ENCODE measurements at places on chromosomes 11 and 22.
A peak's percentile ranks its signal among the peaks of the same experiment; 100 is the strongest.

DNA sequence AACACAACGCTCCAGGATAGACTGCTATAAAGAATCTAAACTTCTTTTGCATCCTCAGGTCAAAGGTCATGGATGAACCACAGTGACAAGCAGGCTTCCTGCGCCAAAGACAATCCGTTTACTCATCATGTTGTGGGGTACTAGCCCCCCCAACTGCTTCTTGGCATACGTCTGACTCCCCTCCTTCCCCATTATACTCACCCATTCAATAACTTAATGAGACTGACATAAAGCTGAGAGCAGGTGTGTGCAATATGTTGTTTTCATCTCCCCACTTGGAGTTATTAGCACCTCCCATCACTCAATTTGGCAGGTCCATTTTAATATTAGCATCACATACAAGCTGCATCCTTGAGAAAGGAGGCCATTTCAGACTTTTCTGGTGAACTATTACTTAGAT is 157.1 kb downstream of the CADM1 start:
- DNase-seq: no peak

GRCh38 chr22:49852898-49853894 is at the start of gene ZBED4:
ZBED4 (plus strand) TSS chr22:49853844; CDS start chr22:49883663, 29,819 bp downstream.
- peak; percentile 89 for DNase-seq

GRCh38 chr11:36453678-36454077 is 56.4 kb downstream of the TRAF6 start:
- DNase-seq: no peak

DNA sequence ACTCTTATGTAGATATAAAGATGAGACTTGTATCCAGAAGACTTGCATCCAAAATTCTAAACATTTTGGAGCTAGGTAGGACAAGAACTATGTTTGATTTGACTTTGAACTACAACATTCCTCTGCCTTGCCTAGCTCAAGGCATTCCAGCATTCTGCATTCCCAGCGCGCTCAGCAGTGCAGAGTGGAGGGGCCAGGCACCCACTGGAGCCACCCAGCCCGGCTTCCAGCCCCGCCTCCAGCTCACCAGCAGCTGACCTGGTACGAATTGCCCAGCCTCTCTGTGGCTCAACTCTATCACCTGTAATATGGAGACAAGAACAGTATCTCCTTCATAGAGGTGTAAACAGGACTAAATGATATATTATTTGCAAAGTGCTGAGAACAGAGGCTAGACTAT is 28.8 kb downstream of the PRDM10 start:
- peak; percentile 30 for DNase-seq

- no peak for DNase-seq
Measured at GRCh38 chr22:29334696-29335344, 19.3 kb upstream of the RASL10A start.

DNA sequence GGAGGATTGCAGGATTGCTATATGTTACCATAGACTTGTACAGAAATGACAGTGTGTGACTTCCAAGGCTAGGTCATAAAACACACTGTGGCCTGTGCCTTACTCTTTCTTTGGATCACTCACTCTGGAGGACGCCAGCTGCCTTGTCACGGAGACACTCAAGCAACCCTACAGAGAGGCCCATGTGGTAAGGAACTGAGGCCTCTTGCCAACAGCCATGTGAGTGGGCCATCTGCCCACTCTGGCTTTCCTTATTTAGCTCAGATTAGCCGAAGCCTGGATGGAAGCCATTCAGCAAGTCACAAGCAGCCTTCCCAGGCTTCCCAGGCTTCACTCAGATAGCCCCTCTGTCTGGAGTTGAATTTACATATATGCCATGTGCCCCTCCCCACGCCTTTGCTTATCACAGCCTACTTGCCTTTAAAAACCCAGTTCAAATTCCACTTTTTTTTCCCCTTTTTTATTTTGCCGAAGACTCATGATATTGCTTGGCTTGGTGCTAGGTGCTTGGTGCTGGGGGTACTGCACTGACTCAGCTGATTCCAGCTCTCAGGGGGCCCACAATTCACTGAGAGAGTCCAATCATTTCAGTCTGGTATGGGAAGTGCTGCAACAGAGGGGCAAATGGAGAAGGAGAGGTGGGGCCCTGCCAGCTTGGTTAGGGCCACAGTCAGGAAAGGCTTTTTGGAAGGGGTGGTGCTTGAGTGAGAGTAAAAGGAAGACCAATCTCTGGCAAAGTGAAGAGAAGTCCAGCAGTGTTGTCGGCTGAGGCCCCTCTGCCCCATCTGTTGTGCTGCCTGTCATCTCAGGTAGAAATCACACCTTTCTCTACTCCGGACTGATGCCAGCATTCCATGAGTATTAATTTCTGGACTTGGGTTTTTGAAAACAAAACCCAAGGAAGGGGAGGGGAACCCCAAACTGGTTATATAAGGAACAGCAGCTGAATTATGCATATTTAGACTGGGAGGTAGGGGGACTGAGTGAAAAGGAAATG is 14.5 kb upstream of the P4HA3 start:
- peak; percentile 98 for DNase-seq

DNA sequence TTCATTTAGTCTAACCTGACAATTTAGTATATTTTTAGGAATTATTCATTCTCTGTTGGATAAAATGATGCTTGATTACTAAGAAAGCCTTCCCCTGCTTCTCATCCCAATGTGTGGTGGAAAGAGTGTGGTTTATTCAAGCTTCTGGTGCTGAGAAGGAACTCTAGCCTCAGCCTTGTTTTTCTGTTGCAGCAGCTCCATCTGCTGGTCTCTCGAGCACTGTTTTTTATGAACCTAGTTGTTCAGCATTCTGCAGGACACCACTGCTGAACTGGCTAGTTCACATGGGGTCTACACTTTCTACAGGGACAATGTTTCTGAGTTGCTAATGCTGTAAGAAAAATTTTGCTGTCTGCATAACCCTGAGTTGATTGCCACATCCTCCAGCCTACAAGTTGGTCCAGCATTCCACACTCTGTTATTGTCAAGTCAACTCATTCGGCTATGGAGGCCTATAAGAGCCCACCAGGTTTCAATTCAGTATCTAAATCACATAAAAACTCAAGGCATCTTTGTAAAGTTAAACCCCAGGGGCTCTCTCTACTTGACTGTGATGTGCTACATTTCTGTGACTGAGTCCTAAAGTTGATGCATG is 14.3 kb downstream of the OR2AG2 start:
- DNase-seq: peak; percentile 67

DNA sequence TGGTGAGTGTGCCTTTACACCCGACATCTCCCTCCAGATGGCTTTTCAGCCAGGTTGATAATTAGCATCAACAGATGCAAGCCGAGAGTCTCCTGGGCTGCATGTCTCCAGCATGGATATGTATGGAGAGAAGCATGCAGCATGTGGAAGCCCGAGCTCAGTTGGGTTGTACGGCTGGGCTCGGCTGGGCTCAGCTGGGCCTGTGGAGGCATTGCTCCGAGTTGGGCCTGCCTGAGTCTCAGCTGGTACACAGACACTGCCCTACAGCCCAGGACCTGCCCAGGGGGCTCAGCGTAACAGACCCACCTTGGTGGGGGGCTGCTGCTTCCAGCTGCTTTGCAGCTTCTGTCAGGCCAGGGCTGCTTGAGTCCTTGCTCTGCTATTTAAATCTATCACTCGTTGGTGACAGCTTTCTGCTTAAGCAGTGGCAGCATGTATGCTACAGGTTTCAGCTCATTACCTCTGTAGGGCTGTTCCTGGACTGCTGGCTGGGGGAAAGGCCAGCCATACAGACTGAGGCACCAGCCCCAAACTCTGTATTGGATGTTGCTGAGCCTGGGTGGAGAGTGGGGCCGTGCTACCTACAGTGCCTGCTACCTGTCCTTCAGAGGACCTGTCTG is 115.5 kb downstream of the TEAD1 start:
- DNase-seq: no peak

DNA sequence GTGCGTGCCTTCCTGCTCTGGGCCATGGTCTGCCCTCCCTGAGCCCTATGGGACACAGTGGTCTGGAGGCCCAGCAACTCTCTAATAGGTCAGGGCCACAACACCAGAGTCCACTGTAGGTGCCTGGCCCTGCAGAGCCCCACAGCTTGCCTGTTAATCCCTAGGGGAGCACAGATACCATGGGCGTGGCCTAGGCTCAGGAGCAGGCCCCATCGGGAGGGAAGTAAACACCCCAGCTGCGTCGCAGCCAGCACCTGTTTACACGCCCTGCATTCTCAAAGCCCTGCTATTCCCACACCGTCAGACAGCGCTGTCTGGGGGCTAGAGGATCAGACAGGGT is 2.5 kb downstream of the KCTD17 start:
- no peak for DNase-seq

- DNase-seq: no peak
Measured at GRCh38 chr22:41508770-41509170, 35.5 kb downstream of the POLR3H start.

DNA sequence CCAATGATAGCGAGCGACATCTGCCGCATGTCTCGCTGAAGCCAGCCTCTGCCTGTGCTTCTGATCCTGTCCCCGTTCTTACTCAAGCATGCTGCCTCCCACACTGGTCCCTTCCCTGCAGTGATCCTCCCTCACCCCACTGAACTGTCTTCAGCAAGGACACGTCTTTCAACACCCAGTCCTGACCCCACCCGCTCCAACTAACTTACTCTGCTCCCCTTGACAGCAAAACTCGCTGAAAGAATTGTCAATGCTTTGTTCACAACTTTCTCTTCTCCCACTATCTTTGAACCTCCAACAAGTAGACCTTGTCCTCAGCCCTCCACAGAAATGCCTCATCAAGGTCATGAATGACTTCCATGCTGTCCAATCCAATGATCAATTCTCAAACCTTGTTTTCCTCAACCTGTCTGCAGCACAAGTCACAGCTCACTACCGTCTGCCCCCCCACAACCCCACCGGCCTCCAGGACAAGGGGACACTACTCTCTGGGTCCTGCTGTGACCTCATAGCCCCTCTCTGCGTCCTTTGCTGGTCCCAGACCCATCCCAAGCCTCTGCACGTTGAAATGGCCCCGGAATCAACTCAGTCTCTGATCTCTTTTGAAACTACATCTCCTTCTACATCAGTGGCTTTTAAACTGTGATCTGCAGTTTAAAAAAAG is 108.0 kb downstream of the MICAL3 start:
- no peak for DNase-seq

- DNase-seq: no peak
Measured at GRCh38 chr11:66015936-66016792, 4.4 kb downstream of the CST6 start.

GRCh38 chr22:32342977-32343376 is 14.7 kb upstream of the RFPL3 start:
- DNase-seq: no peak

DNA sequence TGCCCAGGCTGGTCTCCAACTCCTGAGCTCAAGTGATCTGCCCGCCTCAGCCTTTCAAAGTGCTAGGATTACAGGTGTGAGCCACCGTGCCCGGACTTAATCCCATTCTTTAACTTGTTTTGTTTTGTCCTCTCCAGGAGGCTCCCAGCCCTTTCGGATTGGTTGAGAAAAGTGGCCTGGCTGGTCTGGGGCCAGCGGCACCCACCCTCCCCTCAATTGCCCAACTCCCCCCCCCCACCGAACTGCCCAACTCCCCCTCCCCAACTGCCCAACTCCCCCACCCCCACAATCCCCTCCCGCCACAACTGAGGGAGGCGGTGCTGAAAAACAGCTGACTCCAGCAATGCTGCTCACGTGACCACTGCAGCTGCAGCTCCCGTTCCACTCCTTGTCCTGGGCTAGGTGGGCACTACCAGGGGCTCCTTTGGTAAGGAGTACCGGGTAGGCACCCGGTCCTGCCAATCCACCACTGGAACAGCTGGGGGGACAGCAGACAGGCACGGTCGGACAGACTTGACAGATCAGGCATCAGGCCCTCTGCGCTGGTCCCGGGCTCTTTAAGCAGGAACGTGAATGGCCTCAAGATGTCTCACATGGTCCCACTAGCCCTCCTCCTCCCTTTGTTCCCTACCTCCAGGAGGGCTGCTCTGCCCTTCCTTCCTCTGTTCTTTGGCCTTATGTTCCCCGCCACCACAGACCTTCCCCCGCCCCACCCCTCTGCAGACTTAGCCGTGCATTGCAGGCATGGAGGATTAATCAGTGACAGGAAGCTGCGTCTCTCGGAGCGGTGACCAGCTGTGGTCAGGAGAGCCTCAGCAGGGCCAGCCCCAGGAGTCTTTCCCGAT is at the start of gene TCN2:
Gene TCN2, plus strand, starts transcription at position 720 of the 845 bp plus-strand sequence. CDS start 158 bp downstream, outside the sequence.
- DNase-seq: peak; percentile 85

GRCh38 chr11:44760917-44761550 is 34.3 kb downstream of the TSPAN18 start:
- peak; percentile 94 for DNase-seq

GRCh38 chr11:125443767-125444311 is 52.2 kb downstream of the FEZ1 start:
- no peak for DNase-seq

DNA sequence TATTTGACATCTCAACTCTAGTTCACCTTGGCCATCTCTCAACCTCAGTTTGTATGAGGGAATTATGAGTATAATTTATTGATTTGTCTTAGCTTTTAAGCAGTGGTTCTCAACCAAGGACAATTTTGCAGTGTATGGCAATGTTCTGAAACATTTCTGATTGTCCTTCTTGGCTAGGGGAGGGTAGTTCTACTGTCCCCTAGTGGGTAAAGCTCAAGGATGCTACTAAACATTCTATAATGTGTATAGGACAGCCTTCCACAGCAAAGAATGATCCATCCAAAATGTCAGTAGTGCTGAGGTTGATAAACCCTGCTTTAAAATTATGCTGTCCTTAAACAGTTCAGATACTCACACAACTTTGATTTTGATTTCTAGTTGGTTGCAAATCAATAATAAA is 78.1 kb upstream of the ALKBH3 start:
- no peak for DNase-seq

GRCh38 chr11:82539669-82540068 is 194.0 kb downstream of the FAM181B start:
- no peak for DNase-seq

GRCh38 chr11:68810164-68810563 is 31.6 kb downstream of the CPT1A start:
- no peak for DNase-seq

DNA sequence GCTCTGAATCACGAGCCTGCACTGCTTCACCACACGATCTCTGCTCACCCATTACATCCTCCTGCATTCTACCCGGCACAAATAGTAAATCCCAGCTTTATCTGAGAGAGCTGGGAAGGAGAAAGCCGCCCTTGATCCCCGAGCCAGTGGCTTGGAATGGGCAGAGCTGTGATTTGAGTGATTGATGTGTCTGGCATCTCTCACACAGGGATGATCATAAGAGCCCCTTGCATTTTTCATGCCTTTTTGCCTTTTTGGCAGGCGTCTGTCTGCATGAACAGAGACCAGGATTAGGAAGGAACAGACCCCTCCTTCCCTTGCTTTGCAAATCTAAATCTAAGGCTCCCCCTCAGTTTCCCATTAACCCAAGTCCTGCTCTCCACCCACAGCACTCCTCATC is 945.3 kb downstream of the NTM start:
- no peak for DNase-seq

- DNase-seq: no peak
Measured at GRCh38 chr11:57815877-57816276, 54.3 kb downstream of the CTNND1 start.

GRCh38 chr11:113472471-113472870 is 2.7 kb downstream of the DRD2 start:
- no peak for DNase-seq

GRCh38 chr22:20246368-20247009 is 21.6 kb downstream of the RTN4R start:
- DNase-seq: no peak

Data from fibroblast of lung (primary cell).